GM10248 (cell line): ENCODE measurements at places on chromosomes 5 and 9.

GRCh38 chr9:107039542-107039941 is 176.6 kb downstream of the ZNF462 start:
- DNase-seq, result no peak

DNA sequence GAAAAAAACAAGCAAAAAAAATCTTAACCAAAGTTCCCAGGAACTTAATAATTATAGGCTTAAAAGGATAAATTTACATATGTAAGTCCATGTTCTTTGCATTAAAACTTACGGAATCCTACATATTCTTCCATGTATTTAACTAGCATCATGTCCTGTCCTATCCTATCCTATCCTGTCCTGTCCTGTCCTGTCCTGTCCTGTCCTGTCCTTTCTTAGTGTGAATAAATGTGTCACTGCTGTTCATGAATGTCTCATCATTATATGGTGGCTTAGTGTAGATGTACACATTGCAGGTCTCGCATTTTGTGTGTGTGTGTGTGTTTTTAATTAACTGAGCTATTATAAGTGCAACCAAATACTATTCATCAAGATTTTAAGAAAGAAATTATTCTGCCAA is 90.0 kb downstream of the TMEM167A start:
- DNase-seq, result no peak

DNA sequence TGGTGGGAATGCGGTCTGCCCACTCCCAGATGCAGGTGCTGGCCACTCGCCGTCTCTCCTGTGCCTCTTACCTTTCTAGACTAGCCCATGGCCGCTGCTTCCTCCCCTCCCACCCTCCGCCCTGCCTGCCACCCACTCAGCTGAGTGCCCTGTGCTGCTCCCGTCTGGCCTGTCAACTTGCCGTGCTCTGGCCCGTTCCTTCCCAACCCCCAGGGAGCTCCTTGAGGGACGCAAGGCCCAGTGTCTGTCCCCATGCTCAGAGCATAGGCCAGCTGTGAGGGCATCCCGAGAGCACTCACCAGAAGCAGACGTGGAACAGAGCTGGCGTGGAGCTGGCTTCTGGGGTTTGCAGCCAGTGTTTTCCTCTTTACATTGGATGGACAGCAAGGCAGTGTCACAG is 20.2 kb downstream of the HNRNPH1 start:
- no peak for DNase-seq

GRCh38 chr9:137296670-137297664 is 5.1 kb downstream of the NRARP start:
- no peak for DNase-seq

GRCh38 chr5:71767661-71768060 is 48.6 kb downstream of the CARTPT start:
- no peak for DNase-seq

DNA sequence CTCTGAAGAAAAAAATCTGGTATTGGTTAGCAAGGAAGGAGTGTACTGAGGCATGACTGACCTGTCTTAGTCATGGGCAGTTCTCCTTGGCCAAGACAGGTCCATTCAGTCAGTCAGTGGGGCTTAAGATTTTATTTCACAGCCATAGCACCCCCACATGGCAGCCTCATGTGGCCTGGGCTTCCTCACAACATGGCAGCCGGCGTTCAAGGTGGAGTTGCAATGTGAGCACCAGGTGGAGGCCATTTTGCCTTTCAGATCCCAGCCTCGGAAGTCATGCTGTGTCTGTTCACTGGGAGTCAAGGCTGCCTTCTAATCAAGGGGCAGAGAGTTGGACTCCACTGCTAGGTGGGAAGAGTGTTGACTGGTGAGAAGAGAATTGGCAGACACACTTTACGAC is 10.3 kb upstream of the CARD19 start:
- no peak for DNase-seq

DNA sequence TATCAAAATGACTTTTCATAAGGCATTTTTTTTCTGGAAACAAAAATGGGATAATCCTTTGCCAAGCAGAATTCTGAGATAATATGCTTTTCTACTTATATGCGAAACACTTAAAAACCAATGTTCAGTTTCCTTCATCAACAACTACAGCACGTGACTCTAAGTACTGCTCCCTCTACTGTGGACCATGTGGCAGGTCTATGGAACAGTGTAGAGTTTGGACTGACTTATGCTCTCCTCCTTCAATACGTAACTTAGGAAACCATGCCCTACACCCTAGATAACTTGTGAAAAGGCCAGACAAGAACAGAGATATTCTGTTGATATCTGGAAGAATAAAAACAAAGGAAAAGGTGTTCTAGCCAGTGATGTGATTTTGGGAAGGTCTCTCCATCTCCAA is 111.3 kb upstream of the GNA14 start:
- DNase-seq, result no peak

- DNase-seq, result no peak
These were observed 6.0 kb upstream of the NEK6 start for GRCh38 chr9:124251605-124252378.

DNA sequence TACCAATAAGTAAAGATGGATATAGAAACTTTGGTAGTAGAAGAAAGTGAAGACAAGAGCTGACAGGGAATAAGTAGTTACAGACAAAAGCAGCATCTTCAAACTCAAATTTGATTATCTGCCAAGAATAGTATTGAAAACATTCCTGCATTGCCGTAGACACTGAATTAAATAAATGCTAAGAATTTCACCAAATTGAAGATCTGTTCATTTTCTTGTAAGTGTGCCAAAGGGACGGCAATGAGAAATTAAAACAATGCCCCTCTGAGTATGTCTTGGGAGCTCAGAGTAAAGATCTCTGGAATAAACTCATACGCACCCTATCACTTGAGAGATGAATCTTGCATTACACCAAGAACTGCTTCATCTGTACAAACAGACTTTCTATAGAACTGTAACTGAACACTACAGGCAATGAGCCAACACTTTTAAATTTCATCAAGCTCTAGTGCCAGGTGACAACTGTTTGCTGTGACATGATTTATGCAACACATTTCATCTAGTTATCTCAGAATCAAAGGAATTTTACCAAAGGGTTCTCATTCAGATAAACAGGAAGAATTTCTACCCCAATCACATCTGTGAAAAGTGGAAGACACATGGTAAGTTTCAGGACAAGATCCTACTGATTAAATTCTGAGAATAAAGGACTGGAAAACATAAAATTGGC is 66.9 kb downstream of the RFX3 start:
- DNase-seq, result no peak

DNA sequence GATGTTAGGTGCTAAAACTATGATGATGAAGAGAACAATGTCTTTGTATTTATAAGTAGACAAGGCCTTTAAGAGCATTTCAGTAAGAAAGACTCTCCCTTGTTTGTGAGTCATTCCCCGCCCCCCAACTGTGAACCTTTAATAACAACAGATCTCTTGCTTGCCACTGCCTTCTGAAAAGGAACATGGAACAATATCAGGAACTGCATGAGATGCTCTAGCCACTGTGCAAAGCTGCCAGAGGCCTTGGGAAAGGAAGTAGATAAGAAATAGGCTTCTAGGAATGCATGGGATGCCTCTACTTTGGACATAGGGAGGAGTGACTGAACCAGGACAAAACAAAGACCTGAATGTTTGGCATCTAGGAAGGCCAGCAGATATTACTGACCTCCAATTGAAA is 296.1 kb upstream of the MPDZ start:
- no peak for DNase-seq

DNA sequence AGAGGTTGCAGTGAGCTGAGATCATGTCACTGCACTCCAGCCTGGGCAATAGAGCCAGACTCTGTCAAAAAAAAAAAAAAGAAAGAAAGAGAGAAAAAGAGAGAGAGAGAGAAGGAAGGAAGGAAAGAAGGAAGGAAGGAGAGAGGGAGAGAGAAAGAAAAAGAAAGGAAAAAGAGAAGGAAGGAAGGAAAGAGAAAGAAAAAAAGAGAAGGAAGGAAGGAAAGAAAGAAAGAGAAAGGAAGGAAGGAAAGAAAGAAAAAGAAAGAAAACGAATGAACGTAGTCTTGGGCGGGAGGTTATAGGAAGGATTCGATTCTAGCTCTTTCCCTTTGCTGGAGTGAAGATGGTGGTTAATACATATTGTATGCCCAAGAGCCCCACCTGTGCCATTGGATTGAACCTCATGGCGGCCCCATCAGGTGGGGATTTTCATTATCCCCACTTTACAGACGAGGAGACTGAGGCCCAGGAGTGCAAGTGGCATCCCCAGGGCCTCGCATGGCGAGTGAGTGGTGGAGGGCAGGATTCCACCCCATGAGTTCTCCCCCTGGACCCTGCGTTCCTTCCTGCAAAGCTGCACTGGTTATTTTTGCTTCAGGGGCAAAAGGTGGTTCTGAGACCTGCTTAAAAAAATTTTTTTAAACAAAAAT is 80.9 kb upstream of the ASS1 start:
- DNase-seq, result no peak

DNA sequence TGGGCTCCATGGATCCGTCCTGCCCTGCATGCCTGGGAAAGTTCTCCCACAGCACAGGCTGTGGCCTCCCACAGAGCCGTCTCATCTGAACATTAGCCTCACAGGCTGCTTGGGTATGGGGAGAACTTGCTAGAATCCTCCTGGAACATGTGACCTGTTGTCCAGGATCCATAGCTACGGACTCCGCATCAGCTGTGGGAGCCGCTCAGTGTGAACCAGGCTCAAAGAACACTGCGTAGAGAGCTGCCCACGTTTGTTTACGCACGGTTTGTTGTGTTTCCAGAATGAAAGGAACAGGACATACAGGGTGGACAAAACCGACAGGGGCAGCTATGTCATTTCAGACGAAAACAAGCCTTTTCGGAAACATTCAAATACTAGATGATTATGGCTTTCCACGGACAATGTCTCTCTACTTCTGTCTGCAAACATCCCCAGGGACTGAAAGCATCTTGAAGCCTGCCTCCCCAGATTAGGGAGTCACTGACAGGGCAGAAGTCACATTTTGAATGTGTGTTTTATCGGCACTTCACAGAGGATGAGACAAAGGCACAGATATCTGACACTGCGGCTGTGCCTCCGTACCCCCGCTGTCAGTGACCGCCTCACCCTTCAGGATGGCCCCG is 390.3 kb downstream of the GADD45G start:
- DNase-seq, result no peak
